ENCODE measurements at places on chromosomes 5 and 9.
A peak's percentile ranks its signal among the peaks of the same experiment; 100 is the strongest.

DNA sequence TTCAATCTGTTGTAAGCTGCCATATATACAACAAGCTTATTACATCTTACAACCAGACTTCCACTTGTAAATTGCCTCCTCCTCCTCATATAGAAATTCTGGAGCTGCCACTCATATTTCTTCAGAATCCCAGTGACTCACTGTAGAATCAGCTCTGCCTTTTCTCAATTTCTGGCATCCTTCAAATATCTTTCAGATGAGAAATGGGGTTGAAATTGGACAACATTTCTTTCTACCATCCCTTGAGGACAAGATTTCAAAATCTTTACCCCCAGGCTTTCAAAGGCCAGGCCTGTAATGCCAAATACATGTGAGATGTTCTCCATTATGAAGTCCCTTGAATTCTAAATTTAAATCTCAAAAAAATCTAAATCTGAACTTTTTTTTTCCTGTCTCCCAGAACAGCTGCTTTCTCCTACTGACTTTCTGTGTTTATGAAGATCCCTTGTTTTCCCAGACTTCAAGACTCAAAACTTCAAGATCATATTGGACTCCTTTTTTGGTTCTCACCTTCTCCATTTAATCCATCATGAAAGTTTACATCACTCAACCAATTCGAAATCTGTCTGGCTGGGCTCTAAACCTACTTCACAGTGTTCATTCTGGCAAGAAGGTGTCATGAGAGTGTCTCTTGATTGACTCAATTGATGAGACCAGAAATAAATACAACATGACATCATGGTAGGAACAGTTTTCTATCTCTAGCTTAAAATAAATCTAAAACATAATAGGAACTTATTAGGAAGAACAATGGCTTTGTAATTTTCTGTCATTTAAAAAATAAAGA, 109.8 kb downstream of the HMHB1 start:
- DNase-seq: peak; percentile 82

DNA sequence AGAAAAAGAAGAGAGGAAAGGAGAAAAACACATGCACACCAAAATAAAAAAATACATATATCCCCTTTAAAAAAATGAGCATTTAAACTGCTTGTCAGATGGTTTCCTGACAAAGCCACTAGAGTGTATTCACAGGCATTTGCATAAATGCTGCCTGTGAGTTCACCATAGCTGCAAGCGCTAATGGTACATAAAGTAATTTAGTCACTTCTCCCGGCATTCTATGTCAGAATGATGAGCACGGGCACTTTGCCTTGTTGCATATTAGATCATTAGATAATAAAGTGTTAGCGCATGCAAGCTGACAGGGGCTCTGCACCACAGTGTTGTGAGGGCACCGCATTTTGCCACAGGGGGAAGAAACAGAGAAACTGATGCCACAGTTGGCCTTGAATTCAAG, 280.6 kb downstream of the EBF1 start:
- no peak for DNase-seq

DNA sequence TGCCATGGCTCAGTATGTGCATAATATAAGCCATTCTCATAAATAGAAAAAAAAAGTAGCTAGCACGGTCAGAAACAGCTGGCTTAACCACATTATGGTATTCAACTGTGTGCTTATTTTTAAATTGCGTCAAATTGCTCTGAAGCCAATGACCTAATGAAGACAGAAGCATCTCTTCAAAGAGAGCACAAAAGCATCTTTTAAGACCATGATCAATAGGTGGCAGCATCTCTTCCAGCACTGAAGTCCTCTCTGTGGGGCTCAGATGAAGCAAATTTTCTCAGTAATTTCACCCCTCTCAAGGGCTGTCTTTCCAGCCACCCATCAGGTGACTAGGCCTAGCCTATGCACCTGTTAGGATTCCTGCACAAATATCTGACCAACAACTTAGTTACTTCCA, 251.4 kb downstream of the GLIS3 start:
- no peak for DNase-seq

DNA sequence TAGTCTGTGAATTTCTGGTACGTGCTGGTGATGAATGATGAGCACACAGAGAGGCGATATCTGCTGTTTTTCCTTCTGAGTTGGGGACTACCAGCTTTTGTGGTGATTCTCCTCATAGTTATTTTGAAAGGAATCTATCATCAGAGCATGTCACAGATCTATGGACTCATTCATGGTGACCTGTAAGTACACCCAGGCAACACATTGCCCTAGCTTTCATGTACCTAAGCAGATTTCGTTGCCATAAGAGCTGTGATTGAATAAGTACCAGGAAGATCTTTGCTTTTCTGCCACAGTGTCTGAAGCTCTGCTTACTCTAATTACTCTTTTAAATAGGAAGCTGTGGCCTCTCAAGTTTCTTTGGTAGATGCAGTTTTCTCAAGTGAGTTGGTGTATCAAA, 397.8 kb downstream of the ARRDC3 start:
- no peak for DNase-seq

GRCh38 chr5:119397518-119398380, 41.9 kb downstream of the TNFAIP8 start:
- no peak for DNase-seq

- no peak for DNase-seq
Measured at GRCh38 chr9:82600536-82601292, 462.2 kb downstream of the RASEF start.

- DNase-seq: peak; percentile 48
Measured at GRCh38 chr5:133944263-133945185, 23.9 kb downstream of the C5orf15 start.

DNA sequence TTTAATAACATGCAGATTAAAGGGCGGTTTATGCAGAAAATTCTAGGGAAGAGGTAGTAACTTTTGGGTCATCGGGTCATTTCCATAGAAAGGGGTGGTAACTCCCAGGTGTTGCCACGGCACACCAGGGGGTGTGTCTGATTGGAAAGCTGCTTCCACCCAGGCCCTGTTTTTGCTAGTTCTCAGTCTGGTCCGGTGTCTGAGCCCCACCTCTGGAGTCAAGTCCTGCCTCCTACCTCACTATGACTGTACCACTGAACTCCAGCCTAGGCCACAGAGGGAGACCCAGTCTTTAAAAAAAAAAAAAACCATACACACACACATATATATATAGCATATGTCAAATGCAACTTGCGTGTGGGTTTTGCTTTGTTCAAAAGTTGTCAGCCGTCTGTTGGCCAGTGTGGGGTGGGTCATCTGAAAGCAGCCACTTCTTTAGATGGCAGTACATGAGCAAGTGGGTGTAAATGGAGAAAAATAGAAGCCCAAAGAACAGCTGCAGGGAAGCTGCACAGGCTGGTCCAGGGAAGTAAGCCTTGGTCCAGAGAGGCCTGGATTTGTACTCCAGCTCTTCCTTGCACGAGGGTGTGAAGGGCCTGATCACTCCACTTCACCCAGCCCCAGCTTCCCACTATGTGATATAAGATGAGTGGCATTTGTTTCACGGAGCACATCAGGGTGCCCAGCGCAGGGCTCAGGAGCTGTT, 110.7 kb upstream of the SPRY4 start:
- no peak for DNase-seq
